Kidney epithelial cell (primary cell): ENCODE measurements at places on chromosomes 2 and 18. TPM values are rescaled to one million over a fixed set of nuclear protein-coding genes. Genes with fewer than 3 reads are reported as not detected.

Gene GALR1
- total RNA-seq = not detected in 2 replicates

Gene NUP35
- total RNA-seq = 11.2 and 16.6 TPM in 2 replicates

Gene DYSF
- total RNA-seq = 42.8 and 49.0 TPM in 2 replicates

Gene IL1RL2
- total RNA-seq = 0.62 and 2.1 TPM in 2 replicates

GRCh38 chr18:34771958-34772357, 61.9 kb downstream of the DTNA start:
- DNase-seq = no peak

DNA sequence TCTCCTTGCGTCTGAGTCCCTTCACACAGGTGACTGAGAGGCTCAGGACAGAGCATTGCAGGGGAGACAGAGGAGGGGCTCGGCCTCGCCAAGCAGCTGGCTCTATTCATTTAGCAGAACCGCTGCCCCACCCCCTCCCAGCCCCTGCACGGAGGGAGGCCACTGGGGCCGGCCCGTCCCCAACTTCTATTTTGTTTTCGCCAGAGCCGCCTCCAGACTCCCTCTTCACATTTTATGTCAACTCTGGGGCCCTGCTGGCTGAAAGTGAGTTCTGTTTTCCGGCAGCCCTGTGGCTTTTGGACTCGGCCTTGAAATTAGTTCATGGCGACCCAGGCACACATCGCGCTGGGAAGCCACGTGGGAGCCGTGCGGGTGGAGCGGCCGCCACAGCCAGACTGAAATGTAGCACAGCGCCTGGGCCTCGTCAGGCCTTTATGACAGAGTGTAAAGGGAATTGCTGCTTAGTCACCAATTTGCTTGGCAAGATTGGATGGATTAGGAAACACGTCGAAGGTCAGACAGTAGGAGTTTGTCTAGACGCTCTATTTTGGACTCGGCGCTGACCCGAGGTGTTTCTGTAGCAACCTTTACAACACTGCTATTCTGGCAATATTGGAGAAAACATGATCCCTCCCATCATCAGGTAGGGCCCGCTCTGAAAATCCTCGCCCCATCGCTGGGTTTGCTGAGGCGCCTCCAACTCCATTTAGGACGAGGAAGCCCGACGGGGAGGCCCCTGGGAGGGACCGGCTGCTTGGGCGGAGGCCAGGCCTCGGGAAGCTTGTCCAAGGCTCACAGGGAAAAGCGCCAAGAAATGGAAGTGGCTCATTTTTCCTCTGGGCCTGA, 90.7 kb upstream of the CTDP1 start:
- no peak for DNase-seq

- DNase-seq = no peak
Measured at GRCh38 chr2:188785490-188785889, 188.7 kb upstream of the COL3A1 start.

DNA sequence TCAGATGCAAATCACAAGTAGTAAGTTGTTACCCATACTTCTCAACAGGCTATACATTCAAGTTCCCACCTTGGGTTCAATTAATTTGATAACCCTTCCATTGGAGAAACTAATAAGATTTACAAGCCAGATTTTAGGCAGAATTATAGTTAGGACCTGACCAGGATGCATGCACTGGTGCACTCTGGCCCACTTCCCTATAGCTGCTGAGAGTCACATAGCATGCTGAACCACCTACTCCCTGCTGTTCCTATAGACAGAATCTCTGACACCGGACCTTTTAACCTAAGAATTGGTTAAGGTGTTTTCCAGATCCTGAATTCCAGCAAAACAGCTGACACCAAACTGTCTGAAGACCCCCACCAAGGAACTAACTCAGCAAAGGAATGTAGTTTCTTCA, 26.2 kb downstream of the FAM210A start:
- DNase-seq = no peak

DNA sequence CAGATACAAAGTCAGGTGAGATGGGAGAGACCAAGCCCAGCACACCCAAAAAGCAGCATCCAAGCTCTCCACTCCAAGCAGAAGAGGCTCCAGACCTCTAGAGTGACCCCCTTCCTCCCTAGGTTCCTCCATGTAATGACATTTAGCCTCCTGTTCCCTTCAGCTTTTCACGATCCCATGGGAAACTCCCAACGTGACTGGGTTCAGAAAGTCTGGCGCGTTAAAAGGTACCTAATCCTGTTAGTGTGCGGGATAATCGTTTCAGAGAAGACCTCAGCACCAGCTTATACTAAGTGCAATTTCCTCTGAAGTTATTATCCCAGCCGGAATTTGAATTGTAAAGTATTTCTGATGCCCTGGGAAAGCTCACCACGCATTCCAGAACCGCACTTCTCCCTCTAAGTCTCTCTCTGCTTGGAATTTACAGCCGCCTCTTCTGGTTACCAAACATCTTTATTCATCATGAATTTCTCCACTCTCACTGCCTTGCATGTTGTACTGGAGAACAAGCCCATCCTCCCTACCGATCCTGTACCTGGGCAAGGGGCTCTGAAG, 46.9 kb downstream of the CCBE1 start:
- no peak for DNase-seq
